Stimulated activated CD4-positive, alpha-beta T cell treated with anti-CD3 and anti-CD28 coated beads, Interleukin-2, amount 100 ng/mL, for 24 hours (primary cell): ENCODE measurements at places on chromosomes 4 and X.

DNA sequence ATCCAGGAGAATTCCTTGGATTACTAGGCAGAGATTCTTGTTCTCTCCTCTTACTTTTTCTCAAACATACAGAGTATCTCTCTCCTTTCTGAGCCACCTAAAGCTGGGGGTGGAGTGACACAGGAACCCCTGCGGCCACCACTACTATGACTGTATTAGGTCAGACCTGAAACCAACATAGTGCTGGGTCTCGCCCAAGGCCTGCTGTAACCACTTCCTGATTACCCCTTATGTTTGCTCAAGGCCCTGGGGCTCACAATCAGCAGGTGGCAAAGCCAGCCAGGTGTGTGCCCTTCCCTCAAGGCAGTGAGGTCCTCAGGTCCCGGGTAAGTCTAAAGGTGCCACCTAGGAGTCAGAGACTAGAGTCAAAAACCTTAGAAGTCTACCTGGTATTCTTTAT is 166.4 kb downstream of the PARM1 start:
- no peak for DNase-seq

- DNase-seq, result no peak
Observed at GRCh38 chrX:38327775-38328081, 419 bp upstream of the RPGR start.

- DNase-seq, result no peak
Observed at GRCh38 chrX:110983024-110983423, 113.0 kb upstream of the PAK3 start.

GRCh38 chrX:36501169-36501702 is 506.9 kb upstream of the FAM47C start:
- DNase-seq, result no peak

GRCh38 chr4:181897935-181898334 is 345.3 kb upstream of the TENM3 start:
- no peak for DNase-seq
